CD4-positive, alpha-beta memory T cell (primary cell): ENCODE measurements at places on chromosomes 11 and 22.

DNA sequence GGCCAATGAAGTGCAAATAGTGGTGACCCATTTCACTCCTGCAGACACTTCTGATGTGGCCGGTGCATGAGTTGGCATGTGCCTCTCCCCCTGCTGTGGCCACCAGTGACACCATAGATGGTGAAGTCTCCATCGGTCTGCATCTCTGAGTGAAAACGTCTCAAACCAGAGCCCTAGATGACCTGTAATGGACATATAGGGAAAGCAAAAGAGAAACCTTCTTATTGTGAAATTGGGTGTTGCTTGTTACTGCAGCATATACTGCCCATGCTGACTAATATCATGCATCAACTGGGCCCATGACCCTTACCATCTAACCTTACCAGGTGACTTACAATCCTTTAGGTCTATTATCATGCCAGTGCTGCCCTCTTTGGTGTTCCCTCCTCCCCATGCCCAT, 11.7 kb upstream of the VPS37C start:
- H3K27me3 ChIP-seq, result no peaks in the 10 kb centered on the region
- H3K4me3 ChIP-seq, result no peak overlapping the region
- peaks cover 22% of the 10 kb centered on the region for H3K4me1 ChIP-seq
- no peak overlapping the region for H3K27ac ChIP-seq

GRCh38 chr11:103676413-103676812, 360.0 kb upstream of the DDI1 start:
- H3K36me3 ChIP-seq, result no peaks in the 10 kb centered on the region
- no peak overlapping the region for H3K27ac ChIP-seq
- H3K4me1 ChIP-seq, result no peaks in the 10 kb centered on the region
- no peak overlapping the region for H3K4me3 ChIP-seq

DNA sequence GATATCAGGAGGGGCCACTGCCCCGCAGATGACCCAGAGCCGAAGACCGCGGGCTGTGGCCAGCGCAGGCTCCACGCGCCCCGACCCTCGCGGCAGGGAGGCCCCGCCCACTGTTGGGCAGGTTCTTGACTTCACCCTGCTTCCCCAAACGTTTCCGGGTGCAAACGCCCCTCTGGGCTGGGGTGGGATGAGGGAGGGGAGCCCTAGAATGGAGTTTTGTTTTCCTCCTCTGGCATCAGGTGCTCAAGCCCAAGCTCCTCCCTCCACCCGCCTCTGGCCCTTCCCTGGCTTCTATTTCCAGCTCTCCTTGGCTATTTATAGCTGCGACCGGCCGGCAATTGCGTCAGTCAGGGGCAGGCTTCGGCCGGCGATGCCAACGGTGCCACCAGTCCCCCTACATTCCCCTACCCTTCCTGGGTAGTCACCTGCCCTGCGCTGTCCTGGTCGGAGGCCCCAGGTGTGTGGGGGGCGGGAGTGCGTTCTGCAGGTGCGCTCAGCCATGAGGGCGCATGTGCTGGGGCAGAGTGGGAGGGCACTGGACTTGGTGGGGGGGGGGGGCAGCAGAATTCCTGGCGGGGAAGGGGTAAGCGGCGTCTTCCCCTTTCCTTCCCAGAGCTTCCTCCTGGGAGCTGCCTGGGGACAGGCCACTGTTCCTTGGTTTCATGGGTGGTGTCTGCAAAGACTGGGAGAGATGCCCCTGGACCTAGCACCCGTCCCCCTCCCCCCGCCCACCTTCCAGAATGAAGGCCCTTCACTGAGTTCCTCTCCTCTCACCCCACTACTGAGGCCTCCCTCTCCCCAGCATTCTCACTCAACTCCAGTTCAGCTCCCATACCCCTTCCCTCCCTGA, 23.6 kb downstream of the DUSP8 start:
- H3K4me3 ChIP-seq, result no peak overlapping the region
- DNase-seq, result no peak
- peaks cover 16% of the 10 kb centered on the region for H3K4me1 ChIP-seq
- no peaks in the 10 kb centered on the region for H3K36me3 ChIP-seq

DNA sequence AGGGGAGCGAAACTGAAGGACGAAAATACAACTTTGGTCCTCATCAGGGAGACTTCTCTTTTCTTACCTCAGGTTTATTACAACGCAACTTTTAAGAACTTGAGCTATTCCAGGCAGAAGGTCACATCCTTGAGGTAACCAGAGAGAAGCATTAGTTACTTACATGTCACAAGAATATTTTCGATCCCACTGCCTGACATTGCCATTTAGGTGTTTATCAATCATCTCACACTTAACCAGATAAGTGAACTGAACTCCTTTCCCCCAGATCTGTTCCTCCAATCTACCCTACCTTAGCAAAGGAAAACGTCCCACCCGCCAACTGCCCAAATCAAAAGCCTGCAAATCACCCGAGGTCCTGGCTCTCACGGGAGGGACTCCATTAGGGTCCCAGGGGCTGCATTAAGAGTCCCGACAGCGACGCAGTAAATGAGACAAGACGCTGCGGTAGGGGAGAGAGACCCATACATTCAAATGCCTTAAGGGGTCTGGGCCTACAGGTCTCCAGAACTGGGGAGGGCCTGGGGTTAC, 734 bp downstream of the ZNF280B start:
- no peak for DNase-seq
- no peaks in the 10 kb centered on the region for H3K27me3 ChIP-seq
- peaks cover 4% of the 10 kb centered on the region for H3K36me3 ChIP-seq

DNA sequence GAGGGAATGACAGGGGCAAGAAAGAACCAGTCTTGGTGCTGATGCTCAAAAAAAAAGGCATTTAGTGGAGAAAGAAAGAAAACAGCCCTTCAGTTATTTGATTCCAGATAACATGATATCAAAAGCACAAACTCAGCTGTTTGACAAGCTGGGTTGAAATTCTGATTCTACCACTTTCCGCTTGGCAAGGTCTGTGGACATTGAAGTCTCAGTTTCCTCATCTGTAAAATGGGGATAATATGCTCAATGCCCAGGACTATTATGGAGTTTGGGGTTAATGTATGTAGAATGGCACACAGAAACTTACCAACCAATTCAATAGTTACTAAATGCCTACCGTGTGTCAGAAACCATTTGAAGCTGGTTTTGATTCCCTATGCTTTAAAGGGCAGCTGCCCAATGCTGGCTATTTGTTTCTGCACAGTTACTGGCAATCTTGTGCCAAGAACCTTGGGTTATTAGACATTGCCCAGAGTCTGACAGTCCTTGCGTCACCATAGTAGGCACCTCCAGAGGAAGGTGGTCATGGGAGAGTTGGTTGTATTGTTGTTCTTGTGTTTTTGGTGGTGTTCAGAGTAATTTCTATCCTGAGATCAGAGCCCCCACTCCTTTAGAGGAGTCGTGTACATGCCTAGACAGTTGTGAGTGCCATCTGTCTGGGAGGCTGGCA, 19.5 kb downstream of the ELF5 start:
- H3K36me3 ChIP-seq, result no peaks in the 10 kb centered on the region
- no peak overlapping the region for H3K27ac ChIP-seq
- H3K4me3 ChIP-seq, result no peak overlapping the region
- no peaks in the 10 kb centered on the region for H3K4me1 ChIP-seq
- no peak for DNase-seq

DNA sequence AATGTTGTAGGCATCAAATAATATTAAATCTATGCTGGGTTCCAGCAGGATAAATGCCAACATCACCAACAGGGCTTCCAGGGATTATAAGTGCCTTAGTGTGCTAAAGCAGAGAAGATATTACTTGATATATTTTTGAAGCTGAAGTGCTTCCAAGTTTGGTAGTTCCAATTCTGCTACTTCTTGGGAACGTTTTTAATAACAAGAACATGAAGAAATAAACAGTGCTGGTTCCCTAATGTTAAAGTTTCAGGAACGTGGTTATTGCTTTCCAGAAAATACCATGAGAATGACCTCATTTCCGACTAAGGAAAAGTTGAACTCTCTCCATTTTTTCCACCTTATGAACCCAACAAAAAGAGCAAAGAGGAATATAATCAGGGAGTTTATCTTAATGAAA, 4.6 kb upstream of the RNF185 start:
- peaks cover 1% of the 10 kb centered on the region for H3K4me1 ChIP-seq
- no peak overlapping the region for H3K27ac ChIP-seq
- no peaks in the 10 kb centered on the region for H3K27me3 ChIP-seq
- no peak overlapping the region for H3K4me3 ChIP-seq

DNA sequence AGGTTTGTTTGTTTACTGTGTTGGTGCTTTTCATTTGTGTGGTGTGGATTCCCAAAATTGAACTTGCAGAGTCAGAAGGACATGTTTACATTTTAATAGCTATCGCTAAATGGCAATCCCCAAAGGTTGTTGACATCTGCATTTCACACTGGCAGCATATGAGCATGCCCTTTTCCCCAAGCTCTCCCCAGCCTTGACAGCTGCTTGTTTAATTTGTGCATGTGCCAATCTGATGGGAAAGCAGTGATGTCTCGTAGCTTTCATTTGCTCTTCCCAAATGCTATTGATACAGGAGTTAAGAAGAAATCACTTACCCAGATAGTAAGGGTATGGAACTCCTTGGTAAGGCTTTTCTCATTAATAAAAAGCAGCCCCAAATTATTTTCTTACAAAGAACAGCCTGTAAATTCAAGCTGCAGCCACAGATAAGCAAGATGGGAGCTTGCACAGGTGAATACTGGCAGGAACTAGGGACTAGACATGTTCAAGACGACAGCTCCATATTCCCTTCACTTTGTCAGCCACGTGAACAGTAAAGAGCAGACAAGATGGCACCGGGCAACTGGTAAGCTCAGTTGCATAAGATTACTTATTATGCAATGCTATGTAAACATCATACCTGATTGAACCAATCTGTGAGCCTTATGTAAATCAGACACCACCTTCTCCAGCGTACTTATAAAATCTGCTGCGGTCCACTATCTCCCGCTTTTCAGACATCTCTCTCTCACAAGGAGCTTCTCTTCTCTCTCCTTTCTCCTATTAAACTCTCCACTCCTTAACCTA, 87.4 kb downstream of the IGLL5 start:
- H3K27ac ChIP-seq, result no peak overlapping the region
- H3K27me3 ChIP-seq, result no peaks in the 10 kb centered on the region
- no peak overlapping the region for H3K4me3 ChIP-seq
- no peaks in the 10 kb centered on the region for H3K4me1 ChIP-seq
- no peaks in the 10 kb centered on the region for H3K36me3 ChIP-seq

- H3K27ac ChIP-seq, result no peak overlapping the region
- DNase-seq, result no peak
- H3K36me3 ChIP-seq, result no peaks in the 10 kb centered on the region
- H3K4me3 ChIP-seq, result no peak overlapping the region
These were observed 144.4 kb downstream of the NCAM1 start for GRCh38 chr11:113105592-113105991.

DNA sequence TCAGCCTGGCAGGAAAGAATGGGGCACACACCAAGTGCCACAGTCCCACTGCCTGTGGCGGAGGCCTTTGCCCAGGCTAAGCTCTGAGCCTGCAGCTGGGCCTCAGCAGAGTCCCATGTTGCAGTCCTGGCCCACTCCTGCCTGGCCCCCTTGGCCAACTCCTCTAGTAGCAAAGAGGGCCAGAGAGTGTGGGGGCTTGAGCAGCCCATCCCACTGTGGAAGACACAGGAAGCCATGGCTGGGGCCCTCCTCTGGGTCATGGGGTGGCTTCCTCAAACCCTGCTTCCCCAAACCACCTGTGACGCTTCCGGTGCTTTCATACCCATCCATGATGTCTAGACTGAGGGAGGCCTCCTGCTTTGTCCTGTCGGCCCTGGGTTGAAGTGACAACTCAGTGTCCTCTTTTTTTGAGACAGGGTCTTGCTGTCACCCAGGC, 5.8 kb downstream of the RPS19BP1 start:
- peaks cover 93% of the 10 kb centered on the region for H3K4me1 ChIP-seq
- no peak overlapping the region for H3K4me3 ChIP-seq
- peaks cover 43% of the 10 kb centered on the region for H3K36me3 ChIP-seq
- H3K27ac ChIP-seq, result peak overlapping the region; percentile 25

DNA sequence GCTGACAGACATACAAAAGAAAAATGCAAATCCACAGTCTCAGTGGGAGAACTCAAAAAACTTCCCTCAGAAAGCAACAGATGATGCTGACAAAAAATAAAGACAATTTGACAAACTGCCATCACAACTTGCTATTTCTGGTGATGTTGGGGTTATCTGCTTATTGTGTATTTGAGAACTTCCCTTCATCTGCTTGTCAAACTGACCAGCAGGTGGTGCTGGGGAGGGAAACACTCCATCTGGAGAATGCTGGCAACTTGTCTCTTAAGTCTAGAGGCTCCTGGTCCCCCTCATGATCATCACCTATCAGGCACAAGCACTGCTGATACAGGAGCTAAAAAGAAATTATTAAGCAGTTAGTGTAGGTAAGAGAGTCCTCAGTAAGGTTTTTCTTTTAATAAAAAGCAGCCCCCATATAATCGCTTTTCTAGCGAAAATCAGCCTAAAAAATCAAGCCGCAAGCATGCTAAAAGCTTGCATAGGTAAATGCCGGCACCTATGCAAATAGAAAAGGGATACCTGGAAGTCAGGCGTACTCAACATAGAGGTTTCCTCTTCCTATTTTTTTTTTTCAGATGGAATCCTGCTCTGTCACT, 9.8 kb upstream of the FAM111B start:
- H3K36me3 ChIP-seq, result no peaks in the 10 kb centered on the region
- H3K4me3 ChIP-seq, result no peak overlapping the region
- no peak overlapping the region for H3K27ac ChIP-seq
- no peaks in the 10 kb centered on the region for H3K27me3 ChIP-seq

GRCh38 chr11:45278714-45279113, 7.4 kb downstream of the SYT13 start:
- no peaks in the 10 kb centered on the region for H3K36me3 ChIP-seq
- no peak for DNase-seq
- H3K4me1 ChIP-seq, result no peaks in the 10 kb centered on the region
- H3K27me3 ChIP-seq, result peaks cover 5% of the 10 kb centered on the region
- H3K4me3 ChIP-seq, result no peak overlapping the region

- DNase-seq, result no peak
- no peaks in the 10 kb centered on the region for H3K36me3 ChIP-seq
- H3K4me3 ChIP-seq, result no peak overlapping the region
These were observed 586.3 kb upstream of the RAG2 start for GRCh38 chr11:37184326-37184725.

GRCh38 chr11:1444823-1445422, 41.7 kb downstream of the MOB2 start:
- H3K27me3 ChIP-seq, result no peaks in the 10 kb centered on the region
- no peak for DNase-seq
- no peaks in the 10 kb centered on the region for H3K4me1 ChIP-seq
- no peaks in the 10 kb centered on the region for H3K36me3 ChIP-seq

- DNase-seq, result no peak
- no peak overlapping the region for H3K27ac ChIP-seq
- H3K36me3 ChIP-seq, result no peaks in the 10 kb centered on the region
- H3K27me3 ChIP-seq, result no peaks in the 10 kb centered on the region
These were observed 92.3 kb upstream of the PAX6 start for GRCh38 chr11:31903225-31904074.

DNA sequence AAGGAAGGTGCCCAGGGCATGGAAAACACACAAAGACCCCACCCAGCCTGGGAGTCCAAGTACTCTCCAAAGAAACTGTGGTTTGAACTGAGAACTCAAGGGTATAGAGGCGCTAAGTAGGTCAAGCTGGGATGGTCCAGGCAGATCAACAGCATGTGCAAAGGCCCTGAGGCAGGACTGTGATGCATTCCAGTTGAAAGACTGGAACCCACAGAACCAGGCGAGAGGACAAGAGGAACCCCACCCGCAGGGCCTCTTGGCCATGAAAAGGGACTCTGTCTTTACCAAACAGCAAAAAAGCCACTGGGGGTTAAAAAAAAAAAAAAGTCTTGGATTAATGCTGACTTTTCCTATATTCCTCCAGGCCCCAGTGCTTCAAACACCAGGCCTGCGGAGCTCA, 14.3 kb downstream of the CARD10 start:
- H3K36me3 ChIP-seq, result no peaks in the 10 kb centered on the region
- no peak for DNase-seq
- peaks cover 11% of the 10 kb centered on the region for H3K4me1 ChIP-seq
- peaks cover 2% of the 10 kb centered on the region for H3K27me3 ChIP-seq
- H3K27ac ChIP-seq, result no peak overlapping the region

- H3K27ac ChIP-seq, result no peak overlapping the region
- H3K27me3 ChIP-seq, result no peaks in the 10 kb centered on the region
- no peaks in the 10 kb centered on the region for H3K36me3 ChIP-seq
- DNase-seq, result no peak
- H3K4me1 ChIP-seq, result no peaks in the 10 kb centered on the region
These were observed 411.6 kb downstream of the TBC1D22A start for GRCh38 chr22:47174096-47174495.
